ENCODE measurements at places on chromosomes 5 and 9.

DNA sequence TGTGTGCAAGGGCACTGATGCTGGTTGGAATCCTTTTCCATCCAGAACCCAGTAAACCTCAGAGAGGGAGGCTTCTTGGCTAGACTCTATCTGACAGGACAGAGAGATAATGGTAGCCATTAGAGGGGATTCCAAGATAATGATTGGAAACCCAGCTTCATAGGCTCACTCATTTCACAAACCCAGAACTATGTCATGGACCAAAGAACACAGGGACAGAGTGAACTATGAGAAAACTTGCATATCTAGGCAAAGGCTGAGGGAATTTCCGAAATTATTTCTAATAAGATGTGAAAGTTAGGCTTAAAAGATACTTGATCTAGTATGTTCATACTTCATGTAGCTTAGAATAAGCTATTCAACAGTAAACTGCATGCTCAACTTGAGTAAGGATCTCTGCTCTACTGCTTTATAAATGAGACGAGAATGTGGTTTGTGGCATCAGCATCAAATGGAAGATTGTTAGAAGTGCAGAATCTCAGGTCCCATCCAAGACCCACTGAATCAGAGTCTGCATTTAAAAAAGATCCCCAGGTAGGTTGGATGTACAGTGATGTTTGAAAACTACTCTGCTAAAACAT lies 261.4 kb downstream of the DMRT2 start:
- DNase-seq: no peak

DNA sequence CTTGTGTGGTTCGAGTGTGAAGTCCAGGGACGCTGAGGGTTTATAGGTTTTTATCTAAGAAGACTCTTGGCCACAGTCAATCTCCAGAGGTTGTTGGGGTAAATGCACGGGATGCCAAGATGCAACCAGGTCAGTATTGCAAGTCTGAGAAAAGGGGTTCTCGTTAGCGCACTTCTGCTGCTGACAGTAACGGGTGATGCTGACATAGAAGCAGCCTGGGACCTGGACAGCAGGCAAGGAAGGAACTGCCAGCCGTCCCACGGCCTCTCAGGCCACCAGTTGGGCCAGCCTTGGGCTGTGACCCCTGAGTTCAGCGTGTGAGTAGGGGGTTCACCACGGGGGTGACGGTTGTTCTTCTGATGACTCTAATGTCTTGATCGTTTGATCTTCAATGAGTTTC lies 39.0 kb downstream of the TENT4A start:
- DNase-seq: no peak

GRCh38 chr5:160769301-160769700 lies 82.7 kb downstream of the ATP10B start:
- DNase-seq: peak; percentile 2

- DNase-seq: no peak
These were observed 655.2 kb upstream of the RIOK2 start for GRCh38 chr5:97838214-97838613.

- DNase-seq: no peak
These were observed 1000.2 kb downstream of the NR2F1-AS1 start for GRCh38 chr5:92580814-92581213.

DNA sequence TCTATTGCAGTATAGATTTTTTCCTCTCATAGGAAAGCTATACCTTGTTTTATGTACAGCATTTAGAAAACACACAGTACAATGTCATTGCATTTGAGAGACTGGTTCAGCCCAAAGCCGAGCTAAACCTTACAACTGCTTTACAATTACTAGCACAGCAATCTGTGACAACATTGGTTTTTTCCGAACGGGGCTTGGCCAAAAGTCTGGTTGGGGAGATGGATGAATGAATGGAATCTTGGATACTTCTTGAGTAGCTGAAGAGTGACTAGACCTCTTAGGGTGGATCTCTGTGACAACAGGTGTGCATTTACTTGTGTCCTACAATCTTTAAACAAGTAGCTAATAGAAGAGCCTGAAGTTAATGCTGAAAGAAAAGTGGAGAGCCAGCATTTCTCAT lies 1.2 kb downstream of the SGCD start:
- DNase-seq: no peak

DNA sequence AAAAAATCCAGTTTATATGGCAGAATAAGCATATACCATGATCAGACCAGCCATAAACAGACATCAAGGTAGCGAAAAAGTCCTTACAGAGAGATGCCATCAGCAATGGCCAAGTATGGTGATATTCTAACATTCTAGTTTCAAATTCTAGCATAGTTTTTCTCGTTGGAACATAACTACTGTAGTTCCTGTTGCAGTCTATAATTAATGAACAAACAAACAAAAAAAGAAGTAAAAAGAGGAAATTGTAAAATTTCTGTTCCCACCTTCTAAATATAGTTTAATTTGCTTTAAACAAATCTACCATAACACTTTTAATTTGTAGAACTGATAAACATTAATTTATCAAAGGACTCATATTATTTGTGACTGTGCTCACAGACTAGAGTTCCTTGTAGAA lies 9.9 kb upstream of the CD180 start:
- no peak for DNase-seq

GRCh38 chr5:133246376-133247150 lies 194.8 kb downstream of the HSPA4 start:
- no peak for DNase-seq

Measured in DMS 273 treated with DMSO at 0.1 percent for 48 hours (cell line).